Hematopoietic multipotent progenitor cell treated with erythropoietin and hydrocortisone succinate and interleukin-3 and kit ligand, for 6 days (in vitro differentiated cells): ENCODE measurements at places on chromosomes 7 and 10.

DNA sequence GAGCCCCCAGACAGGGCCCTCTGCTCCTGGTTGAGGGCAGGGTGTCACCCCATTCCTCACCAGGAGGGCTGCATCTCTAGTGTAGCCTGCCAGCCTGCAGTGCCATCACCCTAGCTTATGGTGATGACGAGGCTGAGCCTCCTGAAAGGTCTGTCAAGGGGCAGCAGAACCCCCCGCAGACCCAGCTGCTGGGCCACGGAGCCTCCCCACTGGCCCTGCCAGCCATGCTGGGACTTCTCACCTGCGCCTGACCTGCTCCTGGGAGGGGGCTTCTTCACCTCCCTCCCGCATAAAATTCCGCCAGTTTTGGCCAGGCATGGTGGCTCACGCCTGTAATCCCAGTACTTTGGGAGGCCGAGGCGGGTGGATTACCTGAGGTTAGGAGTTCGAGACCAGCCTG is 40.4 kb upstream of the RASGEF1A start:
- DNase-seq, result no peak

- DNase-seq, result peak; percentile 67
These were observed 13.6 kb downstream of the VPS50 start for GRCh38 chr7:93245525-93246432.

GRCh38 chr10:64396105-64396708 is 875.0 kb downstream of the REEP3 start:
- no peak for DNase-seq

DNA sequence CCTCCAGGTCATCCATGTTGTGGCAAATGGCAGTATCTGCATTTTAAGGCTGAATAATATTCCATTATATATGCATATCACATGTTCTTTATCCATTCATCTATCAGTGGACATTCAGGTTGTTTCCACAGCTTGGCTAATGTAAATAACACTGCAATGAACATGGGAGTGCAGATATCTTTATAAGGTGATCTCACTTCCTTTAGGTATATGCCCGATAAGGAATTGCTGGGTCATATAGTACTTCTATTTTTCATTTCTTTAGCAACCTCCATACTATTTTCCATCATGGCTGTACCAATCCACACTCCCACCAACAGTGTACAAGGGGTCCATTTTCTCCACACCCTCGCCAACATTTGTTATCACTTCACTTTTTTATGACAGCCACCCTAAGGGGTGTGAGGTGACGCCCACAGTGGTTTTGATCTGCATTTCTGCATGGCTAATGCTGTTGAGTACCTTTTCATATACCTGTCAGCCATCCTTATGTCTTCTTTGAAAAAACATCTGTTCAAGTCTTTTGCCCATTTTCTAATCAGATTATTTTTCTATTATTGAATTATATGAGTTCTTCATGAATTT is 18.9 kb downstream of the ABI1 start:
- no peak for DNase-seq

DNA sequence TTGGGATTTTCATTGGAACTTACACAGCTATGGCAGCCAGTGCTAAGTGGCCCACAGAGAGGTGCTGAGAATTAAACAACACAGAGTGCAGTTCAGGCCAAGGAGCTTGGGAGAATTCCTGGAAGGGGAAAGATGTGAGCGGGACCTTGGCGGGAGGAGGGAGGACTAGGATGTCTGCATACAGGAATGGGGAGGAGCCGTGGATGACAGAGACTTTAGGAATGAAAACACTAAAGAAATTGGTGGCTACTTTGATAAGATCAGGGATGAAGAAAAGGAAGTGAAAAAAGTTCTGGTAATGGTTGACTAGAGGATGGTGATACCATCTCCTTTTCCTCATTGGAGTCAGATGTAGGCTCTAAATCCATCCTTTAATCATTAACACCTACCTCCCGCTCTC is 234.2 kb upstream of the FZD8 start:
- DNase-seq, result no peak

- no peak for DNase-seq
These were observed 106.7 kb downstream of the CACNB2 start for GRCh38 chr10:18246967-18247366.

- no peak for DNase-seq
These were observed 9.9 kb downstream of the PTPRE start for GRCh38 chr10:127916826-127917225.

DNA sequence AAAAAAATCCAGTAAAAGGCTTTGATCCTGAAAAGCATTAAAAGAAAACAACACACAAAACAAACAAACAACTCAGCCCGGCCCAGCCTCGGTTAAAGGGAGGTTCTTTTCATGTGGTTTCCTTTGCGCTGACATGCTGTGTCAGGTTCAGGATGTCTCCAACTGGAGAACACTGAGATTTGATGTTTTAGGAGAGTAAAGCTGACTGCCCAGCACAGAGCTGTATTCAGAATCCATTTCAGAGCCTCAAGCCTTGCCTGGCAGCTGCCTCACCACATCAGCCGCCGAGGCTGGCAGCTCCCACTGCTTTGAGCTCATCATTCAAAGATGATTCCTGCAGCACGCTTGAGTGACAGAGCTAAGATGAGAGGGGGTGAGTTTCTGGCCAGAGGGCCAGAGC is 205.8 kb upstream of the LYZL1 start:
- DNase-seq, result no peak

DNA sequence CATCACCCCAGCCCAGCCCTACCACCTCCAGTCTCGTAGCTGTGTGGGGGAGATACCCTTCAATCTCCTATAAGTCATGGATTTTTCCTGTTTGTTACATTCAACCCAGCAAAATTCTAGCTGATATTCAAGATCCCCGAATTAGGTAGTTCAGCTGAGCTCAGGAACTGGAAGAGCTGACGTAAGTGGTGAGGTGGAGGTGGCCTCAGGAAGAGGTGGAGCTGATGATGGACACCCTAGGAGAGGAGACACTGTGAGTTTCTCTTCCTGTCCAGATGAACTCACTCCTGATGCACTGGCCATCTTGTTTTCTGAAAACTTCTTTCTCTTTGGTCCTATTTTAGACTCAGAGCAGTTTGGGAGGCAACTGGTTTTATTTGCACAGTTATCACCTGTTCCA is 90.5 kb upstream of the PITRM1 start:
- DNase-seq, result no peak

GRCh38 chr7:55131142-55131929 is 112.5 kb downstream of the EGFR start:
- no peak for DNase-seq

- DNase-seq, result peak; percentile 48
These were observed 59.8 kb upstream of the ZNRF2 start for GRCh38 chr7:30224511-30225062.

- peak; percentile 91 for DNase-seq
These were observed 148.5 kb downstream of the ARHGAP22 start for GRCh38 chr10:48456361-48456804.

DNA sequence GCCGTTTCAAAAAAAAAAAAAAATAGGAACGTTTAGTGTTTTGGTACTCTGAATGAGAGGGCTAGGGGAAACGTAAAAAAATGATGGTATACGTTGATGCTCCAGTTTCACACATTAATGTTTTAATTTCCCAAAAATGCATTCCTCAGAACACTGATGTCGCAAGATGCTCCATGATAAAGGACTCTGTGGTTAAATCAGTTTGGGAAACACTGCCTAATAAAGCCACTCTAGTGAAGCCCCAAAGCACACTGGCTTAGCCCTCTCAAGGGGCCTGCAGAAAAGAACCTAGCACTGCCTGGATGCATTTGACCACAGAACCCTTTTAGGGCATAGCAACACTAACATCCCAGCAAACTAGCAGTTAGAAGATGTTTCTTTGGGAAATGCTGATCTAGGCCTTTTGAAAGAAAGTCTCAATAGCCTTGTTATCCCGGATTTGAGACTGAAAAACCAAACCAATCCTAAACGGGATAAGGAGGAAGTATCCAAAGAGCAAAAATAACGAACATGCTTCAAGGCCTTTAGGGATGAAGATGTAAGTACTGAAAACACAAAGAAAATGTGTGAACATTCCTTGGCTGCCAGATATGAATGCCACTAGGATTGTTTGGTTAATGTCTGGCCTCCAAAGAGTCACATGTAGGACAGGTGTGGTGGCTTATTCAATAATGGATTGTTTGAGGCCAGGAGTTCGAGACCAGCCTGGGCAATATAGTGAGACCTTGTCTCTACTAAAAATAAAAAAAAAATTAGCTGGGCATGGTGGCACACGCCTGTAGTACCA is 11.0 kb downstream of the DLG5 start:
- DNase-seq, result no peak

- no peak for DNase-seq
These were observed 213.4 kb downstream of the MAD1L1 start for GRCh38 chr7:2019461-2019710.

- DNase-seq, result peak; percentile 78
These were observed 72.3 kb downstream of the AMZ1 start for GRCh38 chr7:2760098-2760889.
